ENCODE measurements at places on chromosomes 2 and 18. TPM values are rescaled to one million over a fixed set of nuclear protein-coding genes. Genes with fewer than 3 reads are reported as not detected.

FRZB gene
- total RNA-seq = 1.2 TPM

RFX8 gene
- total RNA-seq = 4.2 TPM

C2orf81 gene
- 3.7 TPM for total RNA-seq

ARMC9 gene
- 12.3 TPM for total RNA-seq

EPC2 gene
- total RNA-seq = 8.6 TPM

MBP gene
- total RNA-seq = 3.2 TPM

IL1F10 gene
- total RNA-seq = not detected

PLCD4 gene
- total RNA-seq = 0.67 TPM

RGPD6 gene
- total RNA-seq = 5.2 TPM

NEU2 gene
- total RNA-seq = not detected

SFT2D3 gene
- total RNA-seq = 3.7 TPM

RAB6C gene
- not detected for total RNA-seq

ADGRF3 gene
- not detected for total RNA-seq

ZSWIM2 gene
- total RNA-seq = not detected

DSEL gene
- 18.0 TPM for total RNA-seq

CARF gene
- 2.7 TPM for total RNA-seq

C2orf92 gene
- total RNA-seq = 0.15 TPM

KCNS3 gene
- 2.7 TPM for total RNA-seq

AGXT gene
- total RNA-seq = not detected

RIT2 gene
- total RNA-seq = not detected

ZAP70 gene
- not detected for total RNA-seq

DYSF gene
- total RNA-seq = under 0.01 TPM

PSMD14 gene
- total RNA-seq = 71.4 TPM

PPP1R1C gene
- total RNA-seq = 0.15 TPM

REG3G gene
- total RNA-seq = not detected

SLC23A3 gene
- total RNA-seq = 0.50 TPM

PAPOLG gene
- total RNA-seq = 6.1 TPM

EVX2 gene
- total RNA-seq = not detected

All from bronchus fibroblast of lung (primary cell).